ENCODE measurements at places on chromosomes 12 and 14. TPM values are rescaled to one million over a fixed set of nuclear protein-coding genes. Genes with fewer than 3 reads are reported as not detected.

The SLC2A13 gene
- total RNA-seq = 11.6 TPM

The HOXC13 gene
- total RNA-seq = not detected

The HOXC6 gene
- total RNA-seq = 0.50 TPM

The CDC42BPB gene
- total RNA-seq = 114 TPM

The KCNJ8 gene
- 12.8 TPM for total RNA-seq

The SPIC gene
- total RNA-seq = not detected

The OR4K15 gene
- total RNA-seq = not detected

The STAC3 gene
- 8.7 TPM for total RNA-seq

The LRRK2 gene
- 426 TPM for total RNA-seq

The EGLN3 gene
- 10.5 TPM for total RNA-seq

The ZNF26 gene
- 12.6 TPM for total RNA-seq

DNA sequence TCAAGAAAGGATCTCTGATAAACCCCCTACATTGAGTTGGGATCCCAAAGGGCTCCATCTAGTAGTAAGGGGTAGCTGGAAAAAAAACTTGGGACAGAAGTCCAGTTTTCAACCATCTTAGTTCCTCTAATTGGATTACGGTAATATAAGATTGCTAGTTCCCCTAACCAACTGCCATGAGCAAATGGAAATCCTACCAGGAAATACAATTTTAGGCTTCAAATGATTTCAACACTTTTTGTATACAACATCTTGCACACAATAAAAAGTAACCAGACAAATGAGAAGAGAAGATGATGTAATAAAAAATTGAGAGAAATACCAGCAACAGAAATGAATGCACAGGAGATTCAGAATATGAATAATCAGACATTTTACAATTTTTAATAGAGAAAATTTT lies 73.0 kb downstream of the TSHR start:
- DNase-seq = no peak

DNA sequence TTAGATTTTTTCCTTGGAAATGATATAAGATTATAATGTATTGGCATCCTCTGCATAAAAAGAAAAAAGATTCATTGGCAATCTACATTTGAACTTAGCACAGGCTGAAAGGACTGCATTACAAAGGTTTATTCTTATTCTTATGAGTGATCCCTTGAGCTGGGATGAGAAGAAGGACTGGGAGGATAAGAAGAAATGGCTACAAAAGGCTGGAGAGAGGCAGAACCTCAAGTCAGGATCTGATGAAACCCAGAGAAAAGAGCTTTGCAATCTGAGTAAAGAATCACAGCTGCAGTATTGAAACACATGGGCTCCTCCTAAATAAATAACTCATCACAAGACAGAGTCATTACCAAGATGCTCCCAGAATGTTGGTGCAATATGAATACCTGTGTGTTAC lies 1635.4 kb upstream of the FLRT2 start:
- DNase-seq = no peak

GRCh38 chr12:122501489-122501989 lies 807 bp upstream of the ZCCHC8 start:
- DNase-seq = no peak

- no peak for DNase-seq
Measured at GRCh38 chr12:71027856-71028255, 107.3 kb upstream of the PTPRR start.

DNA sequence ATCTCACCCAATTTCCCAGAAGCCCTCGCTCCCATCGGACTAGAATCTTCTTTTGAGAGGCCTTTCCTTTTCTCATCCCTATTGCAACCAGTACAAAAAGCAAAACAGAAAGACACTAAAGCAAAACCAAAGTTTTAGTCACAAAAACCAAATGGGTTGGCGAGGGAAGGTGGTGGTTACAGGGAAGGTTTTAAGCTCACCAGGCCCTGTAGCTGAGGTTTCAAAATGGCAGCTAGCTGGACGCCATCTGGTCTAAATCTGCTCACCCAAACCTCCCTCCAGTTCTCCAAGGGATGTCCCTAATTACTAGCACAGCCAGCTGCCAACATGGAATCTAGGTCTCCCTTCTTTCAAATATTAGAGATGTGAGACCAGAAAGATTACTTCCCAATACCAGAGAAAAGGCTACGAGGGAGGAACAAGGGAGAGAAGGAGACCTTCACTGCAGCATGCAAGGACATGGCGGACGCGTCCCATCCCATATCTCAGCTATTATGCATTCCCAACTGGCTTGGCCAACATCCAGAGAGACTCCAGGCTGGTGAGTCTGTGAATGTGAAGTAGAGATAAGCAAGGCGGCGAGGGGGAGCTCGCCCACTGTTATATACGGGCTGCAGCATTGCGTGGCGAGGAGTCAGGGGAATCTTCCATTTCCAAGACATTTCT lies 70.8 kb downstream of the DPF3 start:
- no peak for DNase-seq

GRCh38 chr14:70792939-70793338 lies 16.4 kb downstream of the MAP3K9 start:
- DNase-seq = no peak

- DNase-seq = no peak
Measured at GRCh38 chr12:1579651-1580435, 14.5 kb downstream of the FBXL14 start.

- DNase-seq = no peak
Measured at GRCh38 chr14:23539248-23540140, 12.1 kb downstream of the ZFHX2 start.

- no peak for DNase-seq
Measured at GRCh38 chr12:53199700-53200099, 7.4 kb downstream of the ITGB7 start.

GRCh38 chr14:42057111-42057510 lies 450.4 kb downstream of the LRFN5 start:
- no peak for DNase-seq

DNA sequence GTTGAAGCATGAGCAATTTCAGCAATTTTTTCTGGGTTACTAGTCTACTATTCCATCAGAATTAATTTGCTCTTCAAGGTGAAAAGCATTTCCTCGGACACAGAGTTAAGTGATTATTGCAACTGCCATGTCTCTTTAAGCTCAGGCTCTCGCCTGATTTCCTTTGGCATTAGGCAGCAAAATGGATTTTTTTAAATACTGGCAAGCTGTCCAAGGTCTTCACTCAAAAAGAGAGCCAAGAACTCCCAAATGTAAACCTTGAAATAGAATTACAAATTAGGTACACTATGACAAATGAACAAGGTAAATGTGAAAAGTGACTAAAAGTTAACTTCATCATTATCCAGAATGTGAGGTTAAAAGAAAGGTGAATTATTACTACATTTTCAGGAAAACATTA lies 111.9 kb downstream of the GARIN6 start:
- DNase-seq = no peak

DNA sequence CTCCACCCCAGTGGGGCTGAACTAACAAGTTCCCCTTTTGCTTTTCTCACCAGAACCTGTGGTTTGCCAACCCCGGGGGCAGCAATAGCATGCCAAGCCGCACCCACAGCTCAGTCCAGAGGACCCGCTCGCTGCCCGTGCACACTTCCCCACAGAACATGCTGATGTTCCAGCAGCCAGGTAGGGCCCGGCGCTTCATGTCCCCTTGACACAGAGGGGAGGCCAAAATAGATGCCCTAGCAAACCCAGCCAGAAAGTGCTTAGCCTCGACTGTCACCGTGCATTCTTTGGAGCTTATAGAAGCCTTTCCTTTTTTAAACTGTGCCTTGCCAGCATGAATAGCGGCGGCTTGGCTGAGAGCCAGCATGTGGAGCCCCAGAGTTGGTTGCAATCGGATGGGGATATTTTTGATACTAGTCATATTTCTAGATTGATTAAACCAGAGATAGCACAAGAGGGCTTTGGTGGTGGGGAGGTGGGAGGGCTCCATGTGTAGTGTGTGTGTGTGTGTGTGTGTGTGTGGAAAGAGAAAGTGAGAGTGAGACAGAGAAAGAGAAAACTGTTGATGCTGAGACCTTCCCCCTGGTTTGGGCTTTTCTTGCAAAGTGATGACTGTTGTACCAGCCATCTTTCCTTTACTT lies 126.1 kb downstream of the GCH1 start:
- DNase-seq = peak; percentile 76

DNA sequence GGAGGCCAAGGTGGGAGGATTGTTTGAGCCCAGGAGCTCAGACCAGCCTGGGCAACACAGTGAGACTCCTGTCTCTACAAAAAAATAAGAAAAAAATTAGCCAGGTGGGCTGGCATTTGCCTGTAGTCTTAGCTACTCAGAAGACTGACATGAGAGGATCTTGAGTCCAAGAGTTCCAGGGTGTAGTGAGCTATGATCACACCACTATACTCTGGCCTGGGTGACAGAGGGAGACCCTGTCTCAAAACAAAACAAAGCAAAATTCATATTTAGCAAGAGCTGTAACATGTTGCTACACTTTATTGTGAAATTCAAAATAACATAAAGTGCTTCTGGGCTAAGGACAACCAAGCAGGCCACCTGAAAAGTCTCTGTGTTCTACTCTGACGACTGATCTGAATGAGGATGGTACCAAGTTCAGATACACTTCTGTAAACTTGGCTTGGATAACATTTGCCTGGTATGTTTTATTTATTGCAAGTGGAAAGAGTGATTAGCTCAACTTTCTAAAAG lies 11.6 kb upstream of the STRN3 start:
- no peak for DNase-seq

DNA sequence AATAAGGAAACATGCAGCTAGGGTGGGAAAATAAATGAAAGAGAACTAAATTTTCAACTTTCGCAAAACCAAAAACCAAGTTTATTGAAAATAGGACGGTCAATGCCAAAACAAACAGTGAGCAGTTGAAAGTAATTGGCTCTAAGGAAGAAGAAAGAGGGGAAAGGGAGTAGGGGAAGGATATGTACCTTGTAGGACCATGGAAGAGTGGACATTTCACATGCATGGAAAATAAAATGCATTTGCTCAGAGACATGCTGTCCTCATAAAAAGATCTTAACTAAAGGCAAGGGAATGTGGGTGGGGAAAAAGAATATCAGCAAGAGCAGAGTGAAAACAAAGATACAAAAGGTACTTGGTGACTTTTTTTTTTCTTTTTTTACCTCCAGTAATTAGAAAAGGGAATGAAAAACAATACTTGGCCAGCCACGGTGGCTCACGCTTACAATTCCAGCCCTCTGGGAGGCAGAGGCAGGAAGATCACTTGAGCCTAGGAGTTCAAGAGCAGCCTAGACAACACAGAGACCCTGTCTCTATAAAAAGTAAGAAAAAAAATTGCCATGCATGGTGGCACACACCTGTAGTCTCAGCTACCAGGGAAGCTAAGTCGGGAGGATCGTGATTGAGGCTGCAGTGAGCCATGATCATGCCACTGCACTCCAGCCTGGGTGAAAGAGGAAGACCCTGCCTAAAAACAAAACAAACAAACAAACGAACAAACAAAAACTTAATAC lies 6.6 kb downstream of the TXNDC16 start:
- no peak for DNase-seq

GRCh38 chr14:31926123-31926522 lies 151.0 kb upstream of the ARHGAP5 start:
- no peak for DNase-seq

GRCh38 chr12:122437656-122438121 lies 15.2 kb upstream of the CLIP1 start:
- no peak for DNase-seq

- DNase-seq = no peak
Measured at GRCh38 chr12:6336889-6337853, 4.7 kb downstream of the TNFRSF1A start.

- no peak for DNase-seq
Measured at GRCh38 chr14:89260898-89261297, 156.1 kb downstream of the FOXN3 start.

DNA sequence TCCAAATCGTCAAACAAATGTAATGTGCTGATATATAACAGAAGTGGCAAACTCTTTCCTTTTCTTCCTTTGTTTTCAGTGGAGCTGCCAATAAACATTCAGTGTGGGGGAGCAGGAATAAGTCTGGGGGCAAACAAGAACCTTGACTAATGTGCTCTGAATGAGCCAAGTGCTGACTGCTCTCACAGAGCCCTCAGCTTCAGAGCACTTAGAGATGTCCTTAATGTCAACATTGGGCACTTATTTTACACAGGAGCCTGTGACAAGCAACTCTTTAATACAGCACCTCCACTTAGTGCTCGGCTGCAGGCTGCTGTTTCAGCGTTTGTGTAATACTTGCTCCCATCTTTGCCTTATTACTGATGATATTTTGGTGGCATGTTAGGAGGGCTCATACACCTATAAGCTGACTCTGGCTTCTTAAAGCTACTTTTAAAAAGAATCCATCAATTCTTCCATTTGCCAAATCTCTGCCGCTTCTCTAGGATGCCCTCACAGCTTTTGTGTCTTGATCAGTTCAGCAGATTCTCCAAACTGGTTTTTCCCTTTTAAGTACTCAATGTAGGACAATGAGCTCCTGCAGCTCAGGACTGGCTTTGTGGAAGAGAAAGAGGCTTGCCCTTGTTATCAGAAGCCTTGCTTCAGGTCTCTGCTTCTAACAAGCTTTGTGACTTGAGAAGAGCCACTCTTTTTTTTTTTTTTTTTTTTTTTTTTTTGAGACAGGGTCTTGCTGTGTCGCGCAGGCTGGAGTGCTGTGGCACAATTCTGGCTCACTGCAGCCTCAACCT lies 206.6 kb downstream of the MON2 start:
- DNase-seq = no peak

- DNase-seq = peak; percentile 59
Measured at GRCh38 chr12:132162508-132163031, 18.3 kb downstream of the NOC4L start.

DNA sequence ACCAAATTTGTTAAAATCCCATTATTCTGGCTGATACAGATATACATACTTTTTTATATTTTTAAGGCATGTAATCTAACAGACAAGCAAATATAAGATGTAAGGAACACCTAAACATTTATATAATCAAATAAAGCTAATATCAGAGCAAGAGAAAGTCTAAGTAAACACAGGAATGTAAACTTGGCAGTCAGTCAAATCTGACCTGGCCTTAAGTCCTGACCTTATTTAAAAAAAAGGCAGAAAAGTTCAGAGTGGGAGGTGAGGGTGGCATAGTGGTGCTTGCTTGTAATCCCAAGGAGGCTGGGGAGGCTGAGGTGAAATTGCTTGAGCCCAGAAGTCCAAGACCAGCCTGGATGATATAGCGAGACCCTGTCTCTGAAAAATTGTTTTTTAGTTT lies 152.6 kb downstream of the DERA start:
- DNase-seq = no peak
